ENCODE measurements at places on chromosomes 16 and 17. TPM values are rescaled to one million over a fixed set of nuclear protein-coding genes. Genes with fewer than 3 reads are reported as not detected.

DNA sequence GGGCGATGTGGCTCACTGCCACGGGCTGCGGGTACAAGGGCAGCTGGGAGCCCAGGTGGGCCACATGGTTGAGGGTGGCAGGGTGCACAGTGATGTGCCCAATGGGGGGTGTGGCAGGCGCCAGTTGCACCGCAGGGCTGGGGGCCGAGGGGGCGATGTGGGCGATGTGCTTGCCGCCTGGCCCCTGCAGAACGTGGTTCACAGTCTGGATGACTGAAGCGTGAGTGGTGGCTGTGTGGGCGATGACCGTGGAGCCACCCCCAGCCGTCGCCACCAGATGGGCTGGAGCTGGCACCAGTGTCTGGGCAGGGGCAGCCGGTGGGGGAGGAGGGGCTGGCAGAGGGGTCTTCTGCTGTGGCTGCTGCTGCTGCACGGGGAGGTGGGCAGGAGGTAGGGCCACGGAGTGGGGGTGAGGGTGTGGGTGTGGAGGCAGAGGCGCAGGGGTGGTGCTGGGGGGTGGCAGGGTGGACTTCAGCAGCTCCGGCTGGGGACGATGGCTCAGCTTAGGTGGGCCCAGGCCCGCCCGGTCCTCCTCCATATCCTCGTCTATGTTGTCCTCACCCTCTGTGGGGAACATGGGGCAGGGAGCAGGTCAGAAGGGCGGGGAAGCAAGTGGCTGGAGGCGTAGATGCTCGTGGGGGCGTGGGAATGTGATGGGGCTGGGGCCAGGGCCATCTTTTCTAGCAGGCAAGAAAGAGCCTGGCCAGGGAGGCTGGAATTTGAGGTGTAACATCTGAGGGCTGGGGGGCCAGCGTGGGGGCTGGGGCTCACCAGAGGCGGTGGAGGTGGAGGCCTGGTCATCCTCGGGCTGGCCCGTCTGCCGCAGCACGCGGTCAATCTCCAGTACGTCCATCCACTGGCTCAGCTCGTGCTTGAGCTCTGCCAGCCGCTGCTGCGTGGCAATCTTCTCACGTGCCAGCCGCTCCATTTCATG, 13.5 kb downstream of the MNT start:
- H3K36me3 ChIP-seq: peaks cover 10% of the 10 kb centered on the region
- H3K27me3 ChIP-seq: no peaks in the 10 kb centered on the region
- no peak overlapping the region for H3K4me3 ChIP-seq

- no peaks in the 10 kb centered on the region for H3K27me3 ChIP-seq
- H3K36me3 ChIP-seq: no peaks in the 10 kb centered on the region
- no peak overlapping the region for H3K27ac ChIP-seq
- H3K4me1 ChIP-seq: peaks cover 41% of the 10 kb centered on the region
- no peak for DNase-seq
Observed at GRCh38 chr16:85455534-85455933, 157.6 kb upstream of the GSE1 start.

- H3K4me3 ChIP-seq: no peak overlapping the region
- H3K27ac ChIP-seq: no peak overlapping the region
- no peaks in the 10 kb centered on the region for H3K27me3 ChIP-seq
- H3K4me1 ChIP-seq: peaks cover 15% of the 10 kb centered on the region
- no peak for DNase-seq
Observed at GRCh38 chr17:57570724-57571344, 174.3 kb downstream of the CCDC182 start.

- peaks cover 31% of the 10 kb centered on the region for H3K4me1 ChIP-seq
- H3K27me3 ChIP-seq: peaks cover 11% of the 10 kb centered on the region
- H3K27ac ChIP-seq: no peak overlapping the region
- no peak for DNase-seq
Observed at GRCh38 chr17:7927596-7927995, 2.1 kb downstream of the KCNAB3 start.

DNA sequence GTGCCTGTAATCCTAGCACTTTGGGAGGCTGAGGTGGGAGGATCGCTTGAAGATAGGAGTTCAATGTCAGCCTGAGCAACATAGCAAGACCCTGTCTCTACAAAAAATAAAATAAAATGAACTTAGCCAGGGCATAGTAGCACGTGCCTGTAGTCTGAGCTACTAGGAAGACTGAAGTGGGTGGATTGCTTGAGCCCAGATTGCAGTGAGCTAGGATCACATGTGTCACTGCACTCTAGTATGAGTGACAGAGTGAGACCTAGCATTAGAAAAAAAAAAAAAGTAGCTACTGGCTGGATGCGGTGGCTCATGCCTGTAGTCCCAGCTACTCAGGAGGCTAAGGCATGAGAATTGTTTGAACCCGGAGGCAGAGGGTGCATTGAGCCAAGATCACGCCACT, 6.0 kb downstream of the ADAP2 start:
- DNase-seq: no peak
- H3K4me1 ChIP-seq: peaks cover 2% of the 10 kb centered on the region
- peaks cover 44% of the 10 kb centered on the region for H3K27me3 ChIP-seq
- no peak overlapping the region for H3K4me3 ChIP-seq
- no peaks in the 10 kb centered on the region for H3K36me3 ChIP-seq

- peaks cover 23% of the 10 kb centered on the region for H3K4me1 ChIP-seq
- DNase-seq: no peak
- H3K27ac ChIP-seq: no peak overlapping the region
- no peaks in the 10 kb centered on the region for H3K36me3 ChIP-seq
Observed at GRCh38 chr17:40473573-40474365, 27.7 kb downstream of the TNS4 start.

DNA sequence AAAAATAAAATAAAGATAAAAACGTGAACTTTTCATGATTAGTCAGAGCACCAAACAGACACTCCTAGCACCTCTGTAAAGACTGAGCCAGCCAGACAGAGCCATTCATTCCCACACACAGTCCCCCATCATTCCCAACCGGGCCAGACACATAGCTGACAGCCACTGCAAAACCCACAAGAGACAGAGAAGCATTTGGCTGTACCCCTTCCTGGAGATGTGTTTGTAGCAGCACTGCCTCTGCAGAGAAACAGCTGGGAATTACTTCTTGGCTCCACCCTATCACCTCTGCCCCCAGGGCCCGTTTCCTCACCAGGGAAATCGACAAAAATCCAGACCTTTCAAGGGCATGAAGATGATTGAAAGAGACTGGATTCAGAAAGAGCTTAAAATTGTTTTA, 46.4 kb downstream of the MYH11 start:
- H3K4me3 ChIP-seq: no peak overlapping the region
- H3K27ac ChIP-seq: no peak overlapping the region
- no peaks in the 10 kb centered on the region for H3K36me3 ChIP-seq
- DNase-seq: no peak

DNA sequence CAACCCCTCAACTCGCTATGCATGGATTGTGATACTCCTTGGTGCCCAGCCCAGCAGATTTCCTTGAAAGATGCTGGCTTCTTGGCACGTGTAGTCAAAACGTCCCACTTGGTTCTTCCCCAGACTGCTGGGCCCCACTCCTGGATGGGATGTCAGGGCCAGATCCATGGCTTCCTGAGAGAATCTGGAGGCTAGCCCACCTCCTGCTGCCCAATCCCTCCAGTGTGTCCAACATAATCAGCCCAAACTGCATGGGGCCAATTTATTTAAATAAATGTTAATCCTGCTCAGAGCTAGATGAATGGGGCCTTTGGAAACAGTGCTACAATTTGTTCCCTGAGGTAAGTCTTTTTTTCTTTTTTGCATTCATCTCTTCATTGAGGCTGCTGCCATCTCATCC, 49.4 kb downstream of the WSB1 start:
- H3K4me3 ChIP-seq: no peak overlapping the region
- no peak for DNase-seq
- no peaks in the 10 kb centered on the region for H3K27me3 ChIP-seq
- peaks cover 37% of the 10 kb centered on the region for H3K4me1 ChIP-seq

- peaks cover 28% of the 10 kb centered on the region for H3K4me1 ChIP-seq
- peak; percentile 58 for DNase-seq
- H3K36me3 ChIP-seq: peaks cover 1% of the 10 kb centered on the region
- no peaks in the 10 kb centered on the region for H3K27me3 ChIP-seq
- H3K4me3 ChIP-seq: peak within 1 kb of the TSS; percentile 85
Observed at GRCh38 chr16:67528222-67528869, at the start of gene RIPOR1. RIPOR1 (plus strand) TSS chr16:67528829; CDS start chr16:67538447, 9,618 bp downstream.

DNA sequence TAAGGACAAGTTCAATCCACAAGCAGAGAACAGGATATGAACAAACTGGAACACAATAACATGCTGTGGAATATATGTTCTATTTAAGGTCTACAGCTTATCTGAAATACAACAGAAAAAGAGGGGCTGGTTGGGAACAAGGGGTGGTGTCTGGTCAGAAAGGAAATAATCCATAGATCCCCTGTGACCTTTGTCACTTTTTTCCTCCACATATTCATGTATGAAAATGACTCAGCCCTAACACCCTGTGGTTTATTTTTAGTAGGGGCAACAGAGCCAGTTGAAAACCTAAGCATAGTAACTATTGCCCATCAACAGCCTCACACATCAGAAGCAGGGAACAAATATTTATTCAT, 12.3 kb upstream of the SPAG9 start:
- no peaks in the 10 kb centered on the region for H3K27me3 ChIP-seq
- H3K4me1 ChIP-seq: no peaks in the 10 kb centered on the region
- H3K27ac ChIP-seq: no peak overlapping the region
- H3K4me3 ChIP-seq: no peak overlapping the region

GRCh38 chr16:13945744-13946485, 26.0 kb downstream of the ERCC4 start:
- H3K27ac ChIP-seq: no peak overlapping the region
- no peaks in the 10 kb centered on the region for H3K27me3 ChIP-seq
- peaks cover 4% of the 10 kb centered on the region for H3K4me1 ChIP-seq
- DNase-seq: no peak
- peaks cover 29% of the 10 kb centered on the region for H3K36me3 ChIP-seq
- H3K4me3 ChIP-seq: no peak overlapping the region

KRTAP4-9 gene
- not detected for total RNA-seq

MRPL58 gene
- total RNA-seq: 18.3 TPM

GPR142 gene
- not detected for total RNA-seq

NLRC3 gene
- not detected for total RNA-seq

KLHL36 gene
- 46.9 TPM for total RNA-seq

SNX11 gene
- total RNA-seq: 16.2 TPM

GJD3 gene
- not detected for total RNA-seq

OGFOD3 gene
- total RNA-seq: 40.3 TPM

CD300A gene
- total RNA-seq: not detected
